Central memory CD4-positive, alpha-beta T cell (primary cell): ENCODE measurements at places on chromosomes 12 and 14.

DNA sequence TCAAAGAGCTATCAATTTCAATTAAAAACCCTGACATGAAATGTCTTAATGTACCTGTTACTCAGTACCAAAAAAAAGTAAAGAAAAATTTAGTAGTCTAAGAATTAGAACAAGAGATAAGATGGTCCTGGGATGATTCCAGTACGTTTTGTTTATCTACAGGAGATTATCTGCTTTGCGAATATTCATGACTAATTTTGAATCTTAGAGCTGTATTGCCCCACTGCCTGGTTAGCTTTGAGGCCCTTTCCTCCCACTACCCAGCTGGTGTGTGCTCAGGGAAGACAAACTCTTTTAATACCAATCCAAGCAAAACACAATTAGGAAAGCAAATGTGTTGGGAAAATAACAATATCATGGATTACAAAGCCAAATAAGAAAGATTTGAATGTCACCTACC is 263.5 kb downstream of the FOXG1 start:
- no peak for DNase-seq

DNA sequence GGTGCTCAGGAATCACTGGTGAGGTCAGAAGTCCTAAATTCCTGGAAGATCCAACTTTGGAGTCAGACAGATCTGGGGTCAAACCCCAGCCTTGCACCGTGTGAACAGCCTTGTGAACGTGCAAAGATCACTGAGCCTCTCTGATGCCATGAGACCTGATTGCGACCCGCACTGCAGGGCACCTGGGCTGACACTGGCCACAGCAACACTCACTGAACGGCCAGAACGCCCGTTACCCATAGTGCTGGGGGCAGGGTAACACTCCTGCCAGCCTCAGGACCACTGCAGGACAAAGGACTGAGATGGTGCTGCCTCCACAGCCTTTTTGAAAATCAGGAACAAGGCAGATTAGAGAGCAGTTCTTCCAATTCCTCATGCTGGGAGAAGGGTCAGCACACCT is 28.3 kb downstream of the CHGA start:
- DNase-seq, result no peak

- DNase-seq, result no peak
Observed at GRCh38 chr14:89214221-89214965, 202.6 kb downstream of the FOXN3 start.

- peak; percentile 71 for DNase-seq
Observed at GRCh38 chr14:24310646-24311604, at the start of gene LTB4R. Gene LTB4R (plus strand): TSS chr14:24311502. CDS start chr14:24315652, 4,150 bp downstream.
